ENCODE measurements at places on chromosomes 1 and 21.

- no peak for DNase-seq
Observed at GRCh38 chr1:151825751-151826660, 5.6 kb downstream of the RORC start.

GRCh38 chr1:56453016-56453415, 126.3 kb downstream of the PLPP3 start:
- no peak for DNase-seq

GRCh38 chr1:6547301-6547700, 7.0 kb downstream of the NOL9 start:
- DNase-seq, result no peak

DNA sequence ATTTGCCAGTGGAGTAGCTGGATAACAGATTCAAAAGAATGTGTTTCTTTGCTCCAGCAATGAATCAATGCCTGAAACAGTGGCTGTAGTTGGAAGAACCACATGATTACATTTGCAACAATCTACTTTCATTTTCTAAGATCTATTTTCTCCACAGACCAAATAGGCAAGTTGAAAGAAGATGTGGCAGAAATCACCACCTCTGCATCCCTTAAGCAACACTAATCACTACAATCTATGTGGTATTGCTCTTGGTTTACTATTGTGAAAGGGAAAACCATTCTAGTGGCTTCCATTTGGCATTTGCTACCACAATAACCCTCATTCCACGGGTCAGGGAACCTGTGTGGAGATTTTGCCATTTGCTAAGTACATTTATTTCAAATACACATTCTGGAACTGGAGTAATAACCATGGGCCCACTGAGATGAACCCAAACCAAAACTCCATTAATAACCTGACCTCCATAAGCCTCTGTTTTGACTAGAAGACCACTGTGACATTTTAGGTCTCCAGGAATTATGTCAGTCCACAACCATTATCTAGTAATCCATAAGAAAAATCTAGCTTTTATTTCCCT, 66.3 kb downstream of the C1orf185 start:
- DNase-seq, result no peak

GRCh38 chr1:40974945-40975344, 4.6 kb upstream of the CTPS1 start:
- DNase-seq, result no peak

DNA sequence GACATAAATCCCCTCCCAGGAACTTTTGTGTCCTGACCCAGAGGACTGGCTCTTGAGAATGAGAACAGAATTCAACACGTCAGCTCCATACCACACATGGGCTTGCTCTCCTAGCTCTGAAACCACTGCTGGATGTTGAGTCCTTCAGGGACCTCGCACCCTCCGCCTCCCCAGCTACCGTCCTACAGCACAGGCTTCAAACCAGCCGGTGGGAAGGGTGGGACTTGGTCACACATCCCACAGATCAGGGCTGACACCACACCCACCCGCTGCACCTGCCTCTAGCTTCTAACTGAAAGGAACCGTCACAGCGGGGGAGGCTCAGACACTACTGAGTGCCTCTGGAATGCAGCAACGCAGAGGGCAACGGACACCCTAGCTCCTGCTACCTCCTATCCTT, 24.0 kb downstream of the MRAP start:
- no peak for DNase-seq

DNA sequence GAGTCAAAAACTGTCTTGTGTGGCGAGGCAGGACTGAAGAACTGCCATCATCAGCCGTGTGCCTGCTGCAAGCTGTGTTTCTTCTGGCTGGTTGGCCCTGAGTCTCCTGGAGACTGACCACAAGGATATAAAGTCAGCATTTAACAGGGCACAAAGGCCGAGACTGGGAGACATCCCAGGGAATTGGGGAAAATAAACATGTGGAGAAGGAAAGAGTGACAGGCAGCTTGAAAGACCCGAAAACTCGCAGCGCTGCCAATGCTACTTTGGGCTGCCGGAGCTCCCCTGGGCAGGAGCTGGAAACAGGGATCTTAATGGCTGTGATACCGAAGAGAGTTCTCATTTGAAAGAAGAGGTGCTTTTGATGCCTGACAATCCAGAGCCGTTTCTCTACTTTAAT, 125.3 kb upstream of the HMGB4 start:
- no peak for DNase-seq

GRCh38 chr1:119361620-119362344, 6.8 kb upstream of the HAO2 start:
- no peak for DNase-seq

All from ureter (tissue), 1 donor.